GM23248 (cell line): ENCODE measurements at places on chromosomes 3 and 15. TPM values are rescaled to one million over a fixed set of nuclear protein-coding genes. Genes with fewer than 3 reads are reported as not detected.

Gene FRMD5
- polyA plus RNA-seq: 0.35 and 0.65 TPM in 2 replicates

- DNase-seq: no peak
Observed at GRCh38 chr3:114307222-114307830, 13.5 kb downstream of the TIGIT start.

GRCh38 chr3:138673641-138674530 lies 65.3 kb downstream of the FAIM start:
- DNase-seq: peak; percentile 6

- DNase-seq: peak; percentile 82
Observed at GRCh38 chr15:99424978-99425656, 140.7 kb upstream of the MEF2A start.

Gene THPO
- polyA plus RNA-seq: not detected in 2 replicates

GRCh38 chr15:78811825-78812183 lies 540 bp upstream of the ADAMTS7 start:
- DNase-seq: no peak

GRCh38 chr3:62372621-62373041 lies 719 bp downstream of the FEZF2 start:
- DNase-seq: no peak

GRCh38 chr15:62879770-62880169 lies 162.8 kb upstream of the TPM1 start:
- no peak for DNase-seq

DNA sequence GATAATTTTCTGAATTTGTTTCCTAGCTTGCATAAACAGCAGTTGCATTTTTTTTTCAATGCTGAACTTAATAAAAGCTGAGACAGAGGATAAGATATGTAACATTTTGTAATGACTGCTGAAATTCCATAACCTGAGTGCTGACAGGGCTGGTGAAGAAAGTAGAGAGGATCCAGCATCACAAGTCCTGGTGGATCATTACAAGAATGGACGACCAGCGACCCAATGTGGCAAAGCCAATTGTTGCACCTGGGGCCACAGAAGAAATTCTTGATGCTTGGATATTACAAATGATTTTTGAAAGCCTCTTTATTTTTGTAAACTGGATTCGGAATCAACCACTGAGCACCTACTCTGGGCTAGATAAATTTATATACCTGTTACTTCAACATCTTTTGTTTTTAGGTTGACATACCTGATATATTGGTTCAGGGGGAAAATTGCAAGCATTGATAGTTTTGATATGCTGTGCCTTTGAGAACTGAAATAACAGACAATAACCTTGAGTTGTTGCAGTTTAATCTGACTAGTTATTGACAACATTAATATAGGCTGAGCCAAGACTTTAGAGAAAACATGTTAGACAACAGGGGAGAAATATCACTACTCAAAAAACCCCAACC lies 3.9 kb upstream of the ACTL6A start:
- peak; percentile 87 for DNase-seq

DNA sequence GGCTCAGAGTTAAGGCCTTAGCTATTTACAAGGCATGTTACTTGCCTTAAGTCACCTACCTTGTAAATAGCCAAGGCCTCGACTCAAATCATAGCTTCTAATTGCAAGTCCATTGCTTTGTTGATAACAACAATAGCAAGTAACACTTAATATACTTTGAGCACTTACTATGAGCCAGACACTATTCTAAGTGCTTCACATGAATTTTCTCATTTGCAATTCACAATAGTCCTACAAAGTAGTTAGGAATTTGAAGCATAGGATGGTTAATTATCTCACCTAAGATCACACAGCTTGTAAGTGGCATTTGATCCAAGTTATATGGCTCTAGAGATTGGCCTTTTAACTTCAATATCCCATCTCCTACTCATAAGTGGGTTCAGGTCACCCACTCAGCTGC lies 28.4 kb downstream of the SLC9A9 start:
- no peak for DNase-seq

DNA sequence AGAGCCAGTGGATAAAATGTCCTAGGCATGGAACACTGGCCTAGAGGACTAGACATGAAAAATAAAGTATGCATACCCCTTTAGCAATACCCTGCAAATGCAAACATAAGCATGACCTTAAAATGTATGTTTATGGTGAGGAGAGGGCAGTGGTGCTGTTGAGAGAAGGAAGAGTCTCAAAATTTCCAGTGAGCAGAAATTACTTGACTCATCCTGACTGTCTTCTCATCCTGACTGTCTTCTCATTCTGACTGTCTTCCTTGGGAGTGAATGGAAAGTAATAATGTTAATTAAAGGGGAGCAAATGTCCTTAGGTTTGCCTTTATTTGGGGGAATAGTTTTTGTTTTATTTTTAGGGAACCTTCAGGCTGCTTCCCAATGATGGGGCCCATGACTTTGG lies 121.5 kb upstream of the GALNT15 start:
- peak; percentile 67 for DNase-seq

- DNase-seq: peak; percentile 74
Observed at GRCh38 chr3:16516695-16517481, 3.4 kb upstream of the RFTN1 start.

GRCh38 chr3:179432021-179432420 lies 19.2 kb downstream of the GNB4 start:
- no peak for DNase-seq

GRCh38 chr3:35745802-35746484 lies 106.6 kb downstream of the ARPP21 start:
- no peak for DNase-seq

DNA sequence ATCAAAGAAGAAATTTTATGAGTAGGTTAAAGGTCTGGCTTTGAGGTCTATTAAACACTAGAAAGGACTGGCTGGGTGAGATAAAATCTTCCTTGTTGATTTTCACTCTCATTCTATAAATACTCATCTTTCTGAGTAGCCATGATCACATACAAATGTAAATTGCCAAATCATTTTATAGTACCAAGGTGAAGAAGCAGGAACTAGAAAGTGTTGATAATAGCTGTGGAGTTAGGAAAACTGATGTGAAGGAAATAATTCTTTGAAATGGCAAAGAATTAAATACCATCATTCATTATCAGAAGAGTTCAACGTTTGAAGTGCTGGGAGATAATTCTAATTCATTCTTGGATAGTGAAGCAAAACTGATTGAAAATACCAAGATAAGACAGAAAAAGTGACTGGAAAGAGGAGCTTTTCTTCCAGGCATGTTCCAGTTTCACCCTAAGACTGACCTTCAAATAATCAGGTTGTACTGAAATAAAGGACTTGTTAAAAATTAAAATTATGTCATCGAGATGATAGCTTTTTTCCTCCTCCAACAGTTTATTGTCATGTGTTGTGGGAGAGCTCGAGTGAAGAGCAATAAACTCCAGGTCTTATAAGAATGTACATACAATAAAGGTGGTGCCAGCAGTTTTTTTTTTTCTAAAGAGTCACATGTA lies 17.4 kb downstream of the THBS1 start:
- peak; percentile 77 for DNase-seq

- DNase-seq: peak; percentile 39
Observed at GRCh38 chr3:127821394-127821793, 921 bp downstream of the MGLL start.

- DNase-seq: no peak
Observed at GRCh38 chr3:151552589-151552988, 91.7 kb upstream of the IGSF10 start.

GRCh38 chr3:129313415-129313664 lies 34.7 kb downstream of the HMCES start:
- DNase-seq: no peak

DNA sequence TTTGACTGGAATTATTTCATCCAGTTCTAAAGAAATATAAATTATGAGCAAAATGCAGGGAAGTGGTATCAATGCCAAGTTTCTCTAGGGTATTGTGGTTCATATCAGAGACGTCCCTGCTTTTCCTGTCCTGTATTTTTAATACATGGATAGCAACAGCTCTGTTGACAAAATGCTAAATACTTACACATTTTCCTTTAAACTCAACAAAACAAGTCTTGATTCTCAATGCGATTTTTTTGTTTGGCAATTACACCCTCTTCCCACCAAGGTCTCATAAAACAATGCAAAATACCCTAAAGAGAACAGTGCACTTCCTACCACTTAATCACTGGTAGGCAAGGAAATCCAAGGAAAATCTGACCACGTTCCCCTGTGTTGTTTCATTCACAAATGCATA lies 120.0 kb downstream of the DUT start:
- DNase-seq: no peak

DNA sequence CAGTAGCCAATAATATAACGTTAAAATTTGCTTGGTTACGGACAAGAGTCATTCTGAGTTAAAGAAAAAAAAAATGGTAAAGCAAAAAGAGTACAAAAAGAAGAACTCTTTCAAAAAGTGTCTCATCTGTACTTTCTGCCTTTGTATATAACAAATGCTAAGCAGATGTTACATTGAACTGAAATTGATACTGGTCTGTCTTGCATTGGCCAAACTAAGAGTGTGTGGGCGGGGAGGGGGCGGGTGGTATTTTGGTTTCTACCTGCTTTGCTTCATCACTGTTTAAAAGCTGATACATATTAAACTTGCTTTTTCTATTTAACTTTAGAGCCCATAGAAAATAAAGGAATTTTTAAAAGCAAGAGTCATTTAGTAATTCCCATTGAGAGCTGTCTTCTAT lies 215.0 kb upstream of the THBS1 start:
- no peak for DNase-seq

GRCh38 chr15:33211176-33211808 lies 16.8 kb upstream of the FMN1 start:
- DNase-seq: peak; percentile 16

Gene CDCP1
- polyA plus RNA-seq: 8.8 and 9.9 TPM in 2 replicates

Gene MAPKBP1
- polyA plus RNA-seq: 4.4 and 5.2 TPM in 2 replicates

GRCh38 chr3:169634618-169635236 lies 28.8 kb downstream of the MECOM start:
- DNase-seq: no peak

Gene LIPC
- polyA plus RNA-seq: 0.63 and 1.1 TPM in 2 replicates

Gene ADCY5
- polyA plus RNA-seq: 0.09 TPM in 2 replicates

Gene GNAT1
- polyA plus RNA-seq: not detected in 2 replicates

Gene EPHB3
- 1.6 and 1.7 TPM in 2 replicates for polyA plus RNA-seq
